ENCODE measurements at places on chromosomes 4 and X.

DNA sequence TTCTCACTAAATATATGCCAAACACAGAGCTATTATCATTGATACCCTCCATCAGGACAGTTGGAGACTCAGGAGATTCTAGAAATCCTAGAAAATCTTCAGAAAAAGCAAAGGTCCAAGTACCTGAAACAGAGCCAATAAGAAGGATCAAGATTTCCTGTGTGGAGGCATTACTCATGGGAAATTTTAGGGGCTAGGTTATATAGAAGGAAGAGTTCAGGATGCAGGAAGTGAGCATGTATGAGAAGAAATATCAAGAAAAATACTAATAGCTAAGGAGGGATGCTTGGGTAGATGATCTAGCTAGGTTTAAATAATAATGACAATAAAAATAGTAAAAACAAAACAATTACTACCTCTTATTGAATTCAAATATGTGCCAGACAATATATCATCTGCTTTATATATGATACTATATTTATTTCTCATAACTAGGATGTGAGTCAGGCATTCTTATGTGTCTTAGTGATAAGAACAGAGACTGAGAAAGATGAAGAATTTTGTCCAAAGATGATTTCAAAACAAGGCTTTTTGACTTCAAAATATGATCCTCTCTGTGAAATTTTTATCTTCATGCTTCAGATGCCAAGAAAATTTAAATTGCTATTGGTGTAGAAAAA lies 66.4 kb upstream of the HHIP start:
- no peak for DNase-seq

DNA sequence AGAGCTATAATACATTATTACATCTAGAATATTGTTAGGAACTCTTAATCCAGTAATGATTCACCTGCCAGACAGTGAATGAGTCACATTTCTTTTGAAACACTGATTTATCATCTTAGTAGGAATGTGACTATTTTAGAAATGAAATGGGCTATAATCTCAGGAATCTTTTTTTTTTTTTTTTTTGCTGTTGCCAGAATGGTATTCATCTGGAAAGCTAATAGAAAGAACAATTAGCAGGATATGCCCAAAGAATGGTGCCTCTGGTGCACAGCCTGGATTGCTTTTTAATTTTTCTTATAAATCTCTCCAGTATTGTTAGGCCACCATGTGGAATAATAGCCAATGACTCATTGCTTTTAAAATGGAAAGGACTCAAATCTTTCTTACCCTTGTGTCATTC lies 181.1 kb upstream of the SMIM31 start:
- DNase-seq, result no peak

DNA sequence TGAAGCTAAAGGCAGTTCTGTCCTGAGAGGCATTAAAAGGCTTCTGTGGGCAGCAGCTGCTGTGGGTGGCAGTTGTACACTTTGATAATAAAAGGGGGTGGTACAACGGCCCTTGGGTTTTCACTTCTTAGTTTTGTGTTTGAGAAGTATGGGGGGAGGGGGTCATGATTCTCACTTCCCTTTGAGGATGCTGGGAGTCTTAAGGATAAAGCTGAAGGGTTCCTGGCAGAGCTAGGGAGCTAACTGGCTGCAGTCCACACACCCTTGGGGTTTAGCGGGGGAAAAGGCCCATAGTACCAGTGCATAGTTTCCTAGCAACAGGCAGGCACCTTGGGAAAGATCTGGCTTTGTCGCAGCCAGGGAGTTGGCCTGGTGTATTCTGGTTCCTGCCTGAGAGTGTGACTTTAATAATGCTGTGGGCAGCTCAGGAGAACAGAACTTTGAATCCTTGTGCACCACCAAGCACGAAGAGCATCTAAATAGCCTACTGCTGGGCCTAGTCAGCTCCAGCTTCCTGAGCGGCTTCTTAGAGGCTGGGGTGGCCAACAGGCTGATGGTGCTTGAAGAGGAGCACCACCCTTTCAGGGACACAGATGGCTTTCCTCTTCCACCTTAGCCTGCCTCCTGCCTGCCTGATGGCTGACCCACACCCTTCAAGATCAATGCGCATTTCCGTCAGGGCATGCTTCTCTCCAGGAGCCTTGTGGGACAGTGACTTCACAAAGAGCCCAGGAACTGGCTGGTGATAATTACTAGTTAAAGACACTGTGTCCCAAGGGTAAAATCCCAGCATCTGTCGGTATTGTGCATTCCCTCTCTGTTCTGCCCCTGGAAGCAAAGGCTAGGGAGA lies 12.5 kb downstream of the ZBTB33 start:
- DNase-seq, result no peak

DNA sequence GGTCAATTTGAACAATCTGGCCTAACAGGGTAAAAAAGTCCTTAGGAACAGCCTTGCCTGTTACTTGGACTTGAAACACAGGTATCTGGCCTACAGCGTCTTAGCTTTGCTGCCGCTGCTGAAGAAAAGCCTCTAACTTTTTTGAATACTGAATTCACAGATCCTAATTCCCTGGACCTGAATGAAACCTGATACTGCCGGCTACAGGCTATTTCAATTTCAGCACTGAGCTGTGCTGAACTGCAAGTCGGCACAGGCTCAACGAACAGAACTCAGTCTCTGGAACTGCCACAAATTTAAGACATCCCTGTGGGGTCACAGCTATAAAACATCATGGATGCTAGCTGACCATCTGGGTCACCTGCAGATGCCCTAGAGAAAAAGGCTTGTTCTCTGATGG lies 7.2 kb downstream of the NR0B1 start:
- DNase-seq, result no peak

DNA sequence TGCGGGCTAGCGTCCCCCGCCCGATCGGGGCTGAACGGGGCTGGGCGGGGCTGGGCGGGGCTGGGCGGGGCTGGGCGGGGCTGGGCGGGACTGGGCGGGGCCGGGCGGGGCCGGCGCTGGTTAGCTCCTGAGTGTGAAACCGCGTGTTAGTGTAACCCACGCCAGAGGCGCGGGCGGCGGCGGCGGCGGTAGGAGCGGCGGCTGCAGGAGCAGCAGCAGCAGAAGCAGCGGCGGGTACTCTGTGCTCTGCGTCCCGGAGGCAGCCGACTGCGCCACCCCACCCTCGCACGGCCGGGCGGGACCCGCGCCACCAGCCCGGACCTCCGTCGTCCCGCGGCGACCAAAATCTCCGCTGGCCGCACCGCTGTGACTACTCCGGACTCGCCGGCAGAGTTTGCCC lies 128.1 kb downstream of the LAS1L start:
- no peak for DNase-seq

DNA sequence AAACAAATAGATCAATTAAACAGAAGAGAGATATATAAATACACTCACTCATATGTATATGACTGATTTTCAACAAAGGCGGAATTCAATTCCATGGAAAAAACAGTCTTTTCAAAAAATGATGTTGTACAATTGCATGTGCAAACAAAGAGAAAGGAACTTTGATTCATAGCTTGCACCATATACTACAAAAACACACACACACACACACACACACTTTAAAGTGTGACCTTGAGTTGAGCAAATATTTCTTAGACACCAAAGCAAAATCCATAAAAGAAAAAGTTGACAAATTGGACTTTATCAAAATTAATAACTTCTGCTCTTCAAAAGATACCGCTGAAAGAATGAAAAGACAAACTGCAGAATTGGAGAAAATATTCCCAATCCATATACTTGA lies 168.8 kb downstream of the EVC2 start:
- no peak for DNase-seq

DNA sequence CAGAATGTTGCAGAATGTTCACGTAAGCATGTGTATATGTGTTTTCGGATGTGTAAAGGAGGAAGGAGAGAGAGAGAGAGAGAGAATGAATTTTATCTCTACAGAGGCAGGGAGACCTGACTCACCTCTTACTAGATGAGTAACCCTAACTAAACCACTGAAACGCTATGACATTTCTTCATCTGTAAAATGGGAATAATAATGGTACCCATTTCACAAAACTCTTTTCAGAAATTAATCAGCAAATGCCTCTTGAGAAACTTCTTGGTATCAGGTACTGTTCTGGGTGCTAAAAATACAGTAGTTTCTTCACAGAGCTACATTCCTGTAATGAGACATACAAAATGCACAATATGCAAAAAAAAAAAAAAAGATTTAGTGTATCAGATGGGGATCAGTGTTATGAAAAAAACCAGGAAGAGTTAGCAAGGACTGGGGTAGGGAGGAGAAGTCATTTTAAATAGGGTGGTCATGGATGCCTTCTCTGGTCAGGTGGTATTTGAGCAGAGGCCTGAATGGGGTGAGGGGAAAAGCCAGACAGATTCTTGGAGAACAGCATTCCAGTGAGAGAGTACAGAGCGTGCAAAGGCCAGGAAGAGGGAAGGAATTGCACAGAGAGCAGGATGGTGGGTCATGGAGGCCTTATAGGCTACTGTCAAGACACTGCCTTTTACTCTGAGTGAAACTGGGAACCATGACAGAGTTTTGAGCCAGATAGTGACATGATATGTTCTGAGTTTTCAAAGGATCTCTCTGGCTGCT lies 84.9 kb upstream of the SPANXB1 start:
- no peak for DNase-seq

- DNase-seq, result no peak
These were observed 14.7 kb upstream of the VSIG1 start for GRCh38 chrX:108029928-108030711.

DNA sequence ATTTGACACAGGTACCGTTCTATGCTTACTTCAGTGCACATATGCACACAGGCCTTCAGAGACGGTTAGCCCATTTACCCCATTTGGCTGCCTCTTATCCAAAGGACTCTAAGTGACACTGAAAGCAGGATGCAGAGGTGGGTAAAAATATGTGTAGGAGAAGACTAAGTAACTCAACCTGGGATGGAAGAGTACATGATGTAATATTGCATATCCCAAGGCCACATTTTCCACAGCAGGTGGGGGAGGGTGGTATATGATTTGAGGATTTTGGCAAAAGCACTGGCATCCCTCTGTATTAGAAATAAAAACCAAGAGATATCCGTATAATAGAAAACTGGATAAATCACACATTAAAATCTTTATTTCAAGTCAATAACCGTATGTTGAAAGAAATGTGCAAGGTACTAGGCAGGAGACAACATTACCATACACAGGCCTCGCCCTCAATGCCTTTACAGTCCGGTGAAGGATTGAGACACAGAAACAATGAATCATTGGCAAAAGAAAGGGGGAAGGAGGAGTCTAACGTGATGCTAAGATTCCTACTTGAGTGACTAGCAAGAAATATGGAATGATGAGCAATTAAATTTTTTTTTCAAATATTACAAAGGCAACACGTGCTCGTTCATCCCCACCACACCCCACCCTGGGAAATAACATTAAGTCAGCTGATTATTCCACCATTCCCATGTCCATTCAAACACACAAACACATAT lies 161.0 kb upstream of the RASGEF1B start:
- DNase-seq, result no peak

GRCh38 chrX:40945361-40945713 lies 139.9 kb upstream of the USP9X start:
- peak; percentile 35 for DNase-seq

DNA sequence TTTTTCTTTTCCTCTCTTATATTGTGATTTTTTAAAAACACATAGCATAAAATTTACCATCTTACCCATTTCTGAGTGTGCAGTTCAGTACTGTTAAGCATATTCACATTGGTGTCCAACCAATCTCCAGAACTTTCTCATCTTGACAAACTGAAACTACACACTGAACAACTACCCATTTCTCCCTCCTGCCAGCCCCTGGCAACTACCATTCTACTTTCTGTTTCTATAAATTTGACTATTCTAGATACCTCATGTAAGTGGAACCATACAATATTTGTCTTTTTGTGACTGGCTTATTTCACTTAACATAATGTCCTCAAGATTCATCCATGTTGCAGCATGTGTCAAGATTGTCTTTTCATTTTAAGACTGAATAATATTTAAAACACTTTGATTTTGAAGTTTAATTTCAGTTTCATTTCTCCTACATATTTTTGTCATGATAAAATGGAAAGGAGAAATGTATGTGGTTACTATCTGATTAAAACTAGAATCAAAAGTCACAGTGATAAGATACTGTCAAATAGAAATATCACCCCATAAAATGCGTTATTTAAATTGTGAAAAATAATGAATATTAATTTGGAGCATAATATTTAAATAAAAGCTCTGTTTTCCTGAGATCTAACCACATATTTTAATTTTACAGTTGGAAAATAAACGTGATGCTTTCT lies 122.8 kb downstream of the DIPK2B start:
- no peak for DNase-seq

GRCh38 chrX:15441464-15441863 lies 51.7 kb downstream of the PIR start:
- no peak for DNase-seq

DNA sequence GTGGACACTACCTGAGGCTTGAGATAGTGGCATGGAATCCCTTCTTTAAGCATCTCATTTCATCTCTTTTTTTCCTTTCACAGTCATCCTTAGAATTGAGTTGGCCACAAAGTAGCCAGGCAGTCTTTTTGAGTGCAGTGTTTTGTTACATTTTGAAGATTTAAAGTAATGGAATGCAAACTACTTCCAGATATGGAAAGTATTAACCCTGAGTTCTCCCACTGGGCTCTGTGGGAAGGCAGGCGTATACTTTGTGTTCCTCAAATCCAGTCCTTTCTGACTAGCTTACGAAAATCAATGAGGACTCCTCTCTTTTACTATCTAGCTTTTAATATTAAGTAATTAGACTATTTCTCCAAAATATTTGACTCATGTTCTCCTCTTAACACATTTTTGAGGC lies 29.9 kb downstream of the PCDH10 start:
- DNase-seq, result no peak

GRCh38 chr4:38387348-38387747 lies 276.7 kb upstream of the KLF3 start:
- no peak for DNase-seq
